ENCODE measurements at places on chromosomes 5 and 9. TPM values are rescaled to one million over a fixed set of nuclear protein-coding genes. Genes with fewer than 3 reads are reported as not detected.

DNA sequence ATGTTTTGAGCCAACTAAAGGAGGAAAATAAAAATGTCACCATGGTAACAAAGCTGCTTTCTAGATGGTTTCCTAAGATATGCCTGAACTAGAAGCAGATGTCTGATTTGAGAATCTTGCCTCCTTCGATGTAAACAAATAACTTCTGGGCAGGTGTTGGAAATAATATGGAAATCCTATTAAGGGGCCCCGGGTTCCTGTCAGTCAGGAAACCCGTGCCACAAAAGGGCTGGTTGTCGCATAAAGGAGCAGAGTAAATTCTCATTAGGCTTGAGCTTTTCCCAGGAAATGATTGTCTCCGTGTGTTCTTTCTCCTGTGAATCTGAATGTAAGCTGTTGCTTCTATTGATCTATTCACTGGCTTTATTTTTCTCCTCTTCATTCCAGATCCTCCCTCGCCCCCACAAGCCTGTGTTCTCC, 90.8 kb downstream of the TLE4 start:
- no peak for DNase-seq

Gene VLDLR
- 21.5 TPM for total RNA-seq

Gene PITX1
- 45.3 TPM for total RNA-seq

- DNase-seq = no peak
These were observed 57.6 kb downstream of the TMOD1 start for GRCh38 chr9:97559111-97559514.

Gene IL5
- total RNA-seq = not detected

Gene MYMK
- total RNA-seq = not detected

Gene ADAMTS12
- 0.92 TPM for total RNA-seq

Gene MSX2
- 11.7 TPM for total RNA-seq

DNA sequence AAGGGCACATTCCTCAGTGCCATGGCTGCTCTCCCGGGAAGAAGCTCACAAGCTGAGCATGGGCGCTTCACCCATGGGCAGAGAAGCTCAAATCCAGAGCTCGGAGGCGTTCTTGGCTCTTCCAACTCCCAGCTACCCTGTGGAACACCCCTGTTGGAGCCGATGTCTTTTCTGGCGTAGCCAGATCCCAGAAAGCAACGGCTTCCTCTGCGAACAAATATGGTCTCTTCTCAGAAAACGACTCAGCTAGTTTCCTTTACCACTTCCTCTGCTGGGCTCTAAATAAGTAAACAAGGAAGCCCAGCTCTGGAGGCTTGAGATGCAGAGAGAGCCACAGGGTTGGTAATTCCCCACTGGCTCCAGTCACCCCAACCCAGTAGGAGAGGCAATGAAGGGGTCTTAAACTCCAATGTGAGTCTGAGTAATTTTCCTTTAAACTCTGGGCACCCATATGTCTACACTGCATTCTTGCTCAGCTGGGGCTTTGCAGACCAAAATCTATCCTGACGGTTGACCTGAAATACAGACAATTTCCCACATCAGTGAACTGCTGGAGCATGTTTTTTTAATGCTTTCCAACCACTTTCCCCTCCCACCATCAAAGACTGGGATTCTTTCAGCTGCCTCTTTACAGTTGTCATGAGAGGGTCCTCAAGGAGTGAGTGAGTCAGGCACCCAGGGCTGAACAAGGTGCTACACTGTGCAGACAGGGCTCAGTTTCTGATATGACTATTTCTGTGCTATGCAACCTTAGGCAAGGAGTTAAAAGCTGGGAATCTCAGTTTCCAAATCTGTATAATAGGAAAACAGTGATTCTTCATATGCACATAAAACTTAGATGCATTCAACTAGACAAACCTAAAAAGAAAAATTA, at the start of gene LCP2:
TSS of gene LCP2 (minus strand) at position 189 of the 874 bp plus-strand sequence. CDS start at position 23, 166 bp downstream.
- no peak for DNase-seq

Gene RAI14
- total RNA-seq = 13.1 TPM

- no peak for DNase-seq
These were observed 33.0 kb upstream of the CTXN3 start for GRCh38 chr5:127615916-127616315.

Gene RANBP17
- 11.9 TPM for total RNA-seq

Gene PCSK1
- 3.2 TPM for total RNA-seq

GRCh38 chr5:172688349-172689217, 47.5 kb downstream of the NEURL1B start:
- DNase-seq = no peak

DNA sequence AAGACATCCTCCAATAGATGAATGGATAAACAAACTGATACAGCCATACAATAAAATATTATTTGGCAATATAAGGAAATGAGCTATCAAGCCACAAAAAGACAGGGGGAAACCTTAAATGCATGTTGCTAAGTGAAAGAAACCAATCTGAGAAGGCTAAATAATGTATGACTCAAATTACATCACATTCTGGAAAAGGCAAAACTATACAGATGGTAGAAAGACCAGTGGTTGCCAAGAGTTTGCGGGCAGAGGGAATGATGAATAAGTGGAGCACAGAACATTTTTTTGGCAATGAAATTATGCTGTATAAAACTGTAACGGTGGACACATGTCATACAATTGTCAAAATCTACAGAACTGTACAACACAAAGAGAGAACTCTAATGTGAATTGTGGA, 63.3 kb downstream of the CSF2 start:
- DNase-seq = no peak

DNA sequence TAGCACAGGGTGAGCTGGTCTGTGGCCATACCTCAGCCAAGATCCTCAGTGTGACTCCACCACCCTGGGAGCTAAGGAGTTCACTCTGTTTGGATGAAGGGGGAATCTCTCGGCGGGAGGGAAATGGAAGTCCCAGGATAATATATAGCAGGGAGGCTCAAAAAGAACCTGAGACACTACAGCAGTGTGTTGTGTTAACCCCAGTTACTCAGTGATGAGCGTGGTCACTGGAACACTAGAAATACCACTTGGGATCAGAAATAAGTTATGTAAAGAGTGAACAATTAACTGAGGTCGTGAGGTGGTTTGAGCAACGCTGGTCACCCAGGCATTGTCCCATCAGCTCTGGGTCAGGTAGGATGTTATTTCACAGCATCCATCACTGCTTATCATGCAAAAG, 59.3 kb upstream of the ADAMTS16 start:
- no peak for DNase-seq

DNA sequence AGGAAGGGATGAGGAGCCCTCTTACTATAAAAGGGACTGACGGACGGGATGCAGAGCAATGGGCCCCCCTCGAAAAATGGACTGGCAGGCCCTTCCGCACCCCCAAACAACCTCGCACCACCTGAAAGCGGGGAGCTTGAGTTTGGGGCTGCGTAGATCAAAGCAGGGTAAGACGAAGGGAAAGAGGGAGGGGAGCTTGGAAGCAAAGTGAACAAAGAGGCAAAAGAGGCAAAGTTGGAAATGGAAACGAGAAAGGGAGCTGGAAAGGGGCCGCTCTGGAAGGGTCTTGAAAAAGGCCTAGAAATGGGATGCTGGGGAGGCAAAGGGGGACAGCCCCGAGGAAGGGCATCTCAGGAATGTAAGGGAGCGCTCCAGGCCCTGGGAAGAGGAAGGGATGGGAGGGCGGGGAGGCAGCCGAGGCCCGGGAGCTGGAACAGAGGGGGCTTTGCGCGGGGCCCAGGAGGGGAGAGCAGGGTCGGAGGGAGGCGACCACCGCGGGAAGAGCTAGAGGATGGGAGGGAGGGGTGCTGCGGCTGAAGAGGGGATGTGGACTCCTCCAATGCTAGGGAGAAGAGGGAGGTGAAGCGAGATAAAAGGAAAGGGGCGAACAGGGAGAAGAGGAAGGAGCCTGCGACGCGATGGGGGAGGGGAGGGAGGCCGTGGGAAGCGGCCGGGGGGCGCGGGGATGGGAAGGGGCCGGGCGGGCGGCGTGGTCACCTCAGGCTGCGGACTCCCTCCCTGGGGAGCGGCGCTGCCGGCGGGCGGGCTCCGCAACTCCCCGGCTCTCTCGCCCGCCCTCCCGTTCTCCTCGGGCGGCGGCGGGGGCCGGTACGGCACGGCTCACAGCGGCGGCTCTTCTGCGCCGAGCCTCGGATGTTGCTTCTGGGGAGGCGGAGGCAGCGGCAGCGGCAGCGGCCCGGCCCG, 577 bp downstream of the RNF145 start:
- no peak for DNase-seq

GRCh38 chr5:129063483-129064113, 31.0 kb upstream of the ISOC1 start:
- DNase-seq = no peak

Gene IFNA21
- total RNA-seq = not detected

Gene DCANP1
- total RNA-seq = not detected

DNA sequence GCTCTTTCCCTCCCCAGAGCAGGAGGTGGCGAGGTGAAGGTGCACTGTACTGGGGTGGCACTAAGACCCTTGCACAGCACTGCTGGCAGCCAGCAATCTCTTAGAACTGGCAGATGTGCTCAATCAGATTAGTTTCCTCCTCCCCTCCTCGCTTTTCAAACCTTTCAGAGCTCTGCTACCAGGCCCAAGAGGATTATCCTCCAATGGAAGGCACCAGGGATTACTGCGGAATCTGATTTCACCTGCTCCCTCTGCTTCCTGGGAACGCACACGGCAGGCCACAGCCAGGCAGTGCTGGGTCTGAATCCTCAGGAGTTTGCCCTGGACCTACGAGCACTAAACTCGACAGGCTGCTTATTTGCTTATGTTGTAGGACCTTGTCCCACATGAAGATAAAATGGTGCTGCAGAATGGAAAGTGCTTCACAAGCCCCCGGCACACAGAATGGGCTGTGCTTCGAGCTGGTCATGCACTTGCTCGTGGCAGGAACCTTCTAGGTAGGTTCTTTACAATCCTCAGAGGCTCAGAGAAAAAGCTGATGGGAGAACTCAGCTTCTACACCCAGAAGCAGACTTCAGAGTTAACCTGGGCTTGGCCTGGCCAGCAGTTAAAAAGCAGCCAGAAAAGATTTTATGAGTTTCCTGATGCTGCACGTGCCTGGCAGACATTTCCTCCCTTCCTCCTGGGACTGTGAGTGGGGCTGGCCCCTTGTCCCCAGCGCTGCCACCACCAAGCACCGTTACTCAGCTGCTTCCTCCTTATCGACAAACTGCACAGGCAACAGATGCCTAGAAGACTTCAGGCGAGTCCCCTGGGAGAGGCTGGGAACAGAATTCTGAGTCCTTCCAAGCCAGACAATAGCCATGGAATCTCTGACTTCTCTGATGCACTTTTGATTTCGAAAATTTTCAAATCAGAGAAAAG, 33.1 kb downstream of the FABP6 start:
- DNase-seq = no peak

DNA sequence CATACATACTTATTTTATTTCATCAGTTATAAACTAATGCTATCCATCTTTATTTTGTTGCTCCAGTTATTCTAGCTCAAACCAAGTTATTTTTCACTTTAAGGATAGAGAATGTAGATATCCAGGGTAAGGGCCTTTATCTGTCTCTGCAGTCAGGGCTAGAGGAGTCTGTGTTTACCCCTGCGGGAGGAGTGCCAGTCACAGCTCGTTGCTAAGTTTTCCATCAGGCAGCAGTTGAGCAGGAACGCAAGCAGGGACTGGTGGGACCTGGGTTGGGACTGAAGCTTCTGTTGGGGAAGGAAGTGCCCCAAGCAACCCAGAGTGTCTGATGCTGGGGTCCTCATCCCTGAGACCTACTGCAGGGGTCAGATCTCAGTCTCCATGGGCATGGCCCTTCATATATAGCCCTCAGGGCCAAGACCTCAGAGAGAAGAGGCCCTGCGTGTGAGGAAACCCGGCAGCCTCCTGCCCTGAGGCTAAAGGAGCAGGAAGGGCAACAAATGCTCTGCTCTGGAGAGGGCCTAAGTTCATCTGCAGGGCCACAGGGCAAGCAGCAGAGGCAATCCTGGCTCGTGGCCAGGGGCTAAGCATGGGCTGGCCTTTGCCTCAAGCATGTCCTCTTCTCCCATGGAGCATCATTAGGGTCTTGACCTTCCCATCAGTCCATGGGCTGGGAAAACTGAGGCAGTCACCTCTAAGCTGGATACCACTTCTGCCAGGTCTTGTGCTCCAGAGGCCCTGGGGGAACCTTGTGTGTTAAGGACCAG, 6.6 kb downstream of the SLC22A4 start:
- peak; percentile 17 for DNase-seq

Gene CDC42SE2
- 51.8 TPM for total RNA-seq

GRCh38 chr5:107342371-107342770, 328.4 kb downstream of the EFNA5 start:
- DNase-seq = no peak

Gene KCTD16
- 2.8 TPM for total RNA-seq

Gene SWI5
- 48.0 TPM for total RNA-seq

- no peak for DNase-seq
These were observed 39.4 kb downstream of the SMIM23 start for GRCh38 chr5:171825051-171825450.

- no peak for DNase-seq
These were observed 9.6 kb downstream of the GPX3 start for GRCh38 chr5:151030056-151030336.

- DNase-seq = no peak
These were observed 2.5 kb upstream of the NEK6 start for GRCh38 chr9:124255222-124255621.

DNA sequence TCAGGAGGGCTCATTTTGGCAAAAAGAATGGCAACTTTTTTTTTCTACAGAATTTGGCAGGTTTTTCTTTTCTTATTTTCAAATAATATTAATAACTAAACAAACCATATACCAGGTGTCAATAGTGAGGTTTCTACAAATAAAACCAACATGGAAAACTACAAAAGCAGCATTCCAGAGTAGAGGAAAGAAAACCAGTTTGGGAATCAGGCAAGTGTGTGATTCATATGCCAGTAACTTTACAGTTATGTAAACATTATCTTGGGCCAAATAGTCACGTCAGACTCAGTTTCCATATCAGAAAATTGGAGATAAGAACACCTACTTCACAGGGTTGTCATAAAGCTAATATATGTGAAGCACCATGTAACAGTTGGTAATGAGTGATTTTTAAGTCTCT, 51.7 kb downstream of the FBXW11 start:
- no peak for DNase-seq

GRCh38 chr9:129253803-129254381, 75.8 kb upstream of the IER5L start:
- no peak for DNase-seq

Gene PTAR1
- total RNA-seq = 85.4 TPM

GRCh38 chr9:97629156-97629555, 4.0 kb downstream of the TSTD2 start:
- no peak for DNase-seq

Gene DAB2
- total RNA-seq = 0.14 TPM

DNA sequence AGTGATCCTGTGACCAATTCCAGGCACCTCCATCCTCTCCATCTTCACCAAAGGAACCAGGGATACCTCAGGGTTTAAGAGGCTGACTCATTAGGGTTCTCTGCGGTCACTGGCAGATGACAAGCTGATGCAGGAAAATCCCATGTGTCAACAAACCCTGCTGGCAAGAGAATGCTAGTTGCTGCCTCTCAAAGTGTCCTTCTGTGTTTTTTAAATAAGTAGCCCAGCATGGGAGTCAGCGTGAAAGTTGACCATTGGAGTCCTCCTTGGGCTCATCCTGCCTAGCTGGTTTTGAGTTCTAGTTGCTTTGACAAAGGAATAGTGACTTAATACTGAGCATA, 200.2 kb downstream of the SLIT3 start:
- no peak for DNase-seq

Gene NUTM2F
- not detected for total RNA-seq

Measured in NCI-H460 (cell line).